ENCODE measurements at places on chromosomes 2 and 18.
A peak's percentile ranks its signal among the peaks of the same experiment; 100 is the strongest.

DNA sequence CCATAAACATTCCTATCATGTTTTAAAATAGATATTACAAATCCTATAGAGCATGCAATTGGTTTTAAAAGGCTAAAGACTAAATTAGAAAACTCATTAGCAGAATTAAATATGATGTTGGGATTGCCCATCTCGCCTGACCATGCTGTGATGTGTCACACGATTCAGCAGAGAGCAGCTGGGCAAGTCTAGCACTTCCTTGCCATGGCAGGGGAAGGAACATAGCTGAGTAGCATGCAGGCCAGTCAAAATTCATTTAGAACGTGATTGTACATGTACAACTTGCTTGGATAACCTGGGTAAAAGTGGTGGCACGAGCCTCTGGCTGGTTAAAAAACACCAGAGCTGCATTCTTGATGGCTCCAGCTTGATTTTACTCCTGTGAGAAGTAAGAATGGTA, 81.3 kb downstream of the SCN3A start:
- DNase-seq: no peak

DNA sequence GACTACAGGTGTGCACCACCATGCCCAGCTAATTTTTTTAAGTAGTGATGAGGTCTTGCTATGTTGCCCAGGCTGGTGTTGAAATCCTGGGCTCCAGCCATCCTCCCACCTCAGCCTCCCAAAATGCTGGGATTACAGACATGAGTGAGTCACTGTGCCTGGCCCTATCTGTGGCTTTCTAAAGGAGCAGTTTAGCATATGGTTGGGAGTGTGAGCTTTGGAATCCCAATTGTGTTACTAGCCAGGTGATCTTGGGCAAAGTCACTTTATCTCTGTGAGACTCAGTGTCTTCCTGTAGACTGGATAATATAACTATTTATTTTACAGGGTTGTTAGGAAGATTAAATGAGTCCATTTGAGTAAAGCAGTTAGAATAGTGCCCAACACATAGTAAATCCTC, 19.8 kb upstream of the SMAD4 start:
- no peak for DNase-seq

GRCh38 chr18:59767732-59768131, 70.5 kb upstream of the CCBE1 start:
- DNase-seq: peak; percentile 45

GRCh38 chr2:43289331-43289730, 62.9 kb upstream of the ZFP36L2 start:
- no peak for DNase-seq

GRCh38 chr2:106038601-106039375, 155.3 kb downstream of the UXS1 start:
- no peak for DNase-seq

DNA sequence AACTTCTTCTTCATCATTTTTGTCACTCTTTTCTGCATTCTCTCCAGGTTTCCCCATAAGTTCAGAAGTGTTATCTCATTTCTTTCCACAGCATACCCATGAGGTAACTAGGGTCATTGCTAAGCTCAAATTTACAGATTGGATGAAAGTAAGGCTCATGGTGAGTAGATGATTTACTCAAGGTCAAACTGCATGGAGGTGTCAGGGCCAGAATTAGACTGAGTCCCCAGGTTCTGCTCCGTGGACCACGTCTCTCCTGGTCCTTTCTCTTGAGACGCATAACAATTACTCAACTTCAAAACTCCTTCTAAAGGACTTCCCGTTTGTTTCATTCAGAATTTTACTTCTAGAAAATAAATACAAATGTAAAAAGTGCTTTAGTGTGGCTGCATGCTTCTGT, 43.4 kb downstream of the SMIM21 start:
- DNase-seq: no peak

GRCh38 chr2:163757814-163758213, 22.0 kb upstream of the FIGN start:
- no peak for DNase-seq

- DNase-seq: no peak
Measured at GRCh38 chr2:20599001-20599600, 51.8 kb downstream of the HS1BP3 start.

DNA sequence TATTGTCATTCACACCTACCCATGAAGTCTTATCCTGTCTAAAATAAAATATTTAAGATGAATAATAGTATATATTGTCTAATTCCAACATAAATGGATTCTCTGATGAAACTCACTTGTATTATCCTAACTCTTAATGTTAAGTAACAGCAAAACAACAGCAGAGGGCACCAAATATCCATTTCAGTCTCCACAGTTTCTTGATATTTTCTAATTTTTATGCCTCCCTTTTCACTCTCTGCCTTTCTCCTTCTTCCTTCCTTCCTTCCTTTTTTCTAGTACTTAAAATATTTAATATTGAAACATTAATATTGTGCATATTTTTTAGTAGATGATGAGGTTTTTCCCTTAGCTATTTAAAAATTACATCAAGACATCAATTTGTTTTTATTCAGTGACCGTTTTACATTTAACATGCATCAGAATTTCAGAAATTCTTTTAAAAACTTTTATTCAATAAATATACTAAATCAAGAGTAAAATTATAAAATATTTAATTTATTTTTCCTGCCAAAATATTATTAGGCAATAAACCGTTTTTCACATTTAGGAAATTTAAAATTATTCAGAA, 97.6 kb downstream of the WDR7 start:
- DNase-seq: peak; percentile 32

GRCh38 chr2:85323351-85323987, 4.3 kb downstream of the TGOLN2 start:
- DNase-seq: no peak

- no peak for DNase-seq
Measured at GRCh38 chr2:201668402-201668910, 25.2 kb upstream of the TMEM237 start.

GRCh38 chr2:218193701-218194100, 23.3 kb upstream of the ARPC2 start:
- DNase-seq: no peak

GRCh38 chr2:12045864-12046291, 299.4 kb downstream of the LPIN1 start:
- DNase-seq: no peak

DNA sequence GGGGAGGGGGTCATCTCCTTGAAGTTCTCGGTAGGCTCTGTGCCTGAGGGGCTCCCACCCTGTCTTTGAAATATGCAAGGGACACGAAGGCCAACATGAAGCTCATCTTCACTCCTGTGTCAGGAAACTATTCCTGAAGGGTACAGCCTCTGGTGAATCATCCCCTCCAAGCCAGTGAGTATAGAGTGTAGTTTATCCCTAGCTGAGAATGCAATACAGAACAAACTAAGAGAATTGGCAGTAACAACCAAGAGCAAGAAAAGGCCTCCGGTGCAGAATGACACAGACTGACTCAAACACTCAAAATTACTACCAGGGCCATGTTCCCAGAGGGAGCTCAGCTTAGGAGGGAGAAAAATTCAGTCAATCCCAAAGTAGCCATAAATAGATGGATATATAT, 413.3 kb downstream of the BCL11A start:
- peak; percentile 61 for DNase-seq

GRCh38 chr2:42810121-42810970, 18.0 kb upstream of the HAAO start:
- peak; percentile 97 for DNase-seq

- DNase-seq: no peak
Measured at GRCh38 chr18:45083226-45083855, 402.7 kb downstream of the SETBP1 start.

DNA sequence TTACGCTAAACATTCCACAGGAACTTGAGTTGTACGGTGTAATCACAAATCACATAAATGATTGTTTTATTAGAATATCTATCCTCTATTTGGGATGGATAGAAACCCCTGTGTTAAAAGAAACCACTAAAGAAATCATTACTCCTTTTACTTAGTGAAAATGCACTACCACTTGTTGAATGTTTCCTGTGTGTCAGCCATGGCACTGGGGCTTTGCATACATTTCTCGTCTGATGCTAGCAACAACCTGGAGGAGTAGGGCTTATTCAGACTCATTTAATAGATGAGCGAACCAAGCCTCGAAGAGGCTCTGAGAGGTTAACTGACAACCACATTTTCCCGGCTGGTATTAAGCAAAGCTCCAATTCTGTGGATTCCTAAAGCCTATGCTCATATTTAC, 60.5 kb upstream of the PELI1 start:
- DNase-seq: peak; percentile 14

DNA sequence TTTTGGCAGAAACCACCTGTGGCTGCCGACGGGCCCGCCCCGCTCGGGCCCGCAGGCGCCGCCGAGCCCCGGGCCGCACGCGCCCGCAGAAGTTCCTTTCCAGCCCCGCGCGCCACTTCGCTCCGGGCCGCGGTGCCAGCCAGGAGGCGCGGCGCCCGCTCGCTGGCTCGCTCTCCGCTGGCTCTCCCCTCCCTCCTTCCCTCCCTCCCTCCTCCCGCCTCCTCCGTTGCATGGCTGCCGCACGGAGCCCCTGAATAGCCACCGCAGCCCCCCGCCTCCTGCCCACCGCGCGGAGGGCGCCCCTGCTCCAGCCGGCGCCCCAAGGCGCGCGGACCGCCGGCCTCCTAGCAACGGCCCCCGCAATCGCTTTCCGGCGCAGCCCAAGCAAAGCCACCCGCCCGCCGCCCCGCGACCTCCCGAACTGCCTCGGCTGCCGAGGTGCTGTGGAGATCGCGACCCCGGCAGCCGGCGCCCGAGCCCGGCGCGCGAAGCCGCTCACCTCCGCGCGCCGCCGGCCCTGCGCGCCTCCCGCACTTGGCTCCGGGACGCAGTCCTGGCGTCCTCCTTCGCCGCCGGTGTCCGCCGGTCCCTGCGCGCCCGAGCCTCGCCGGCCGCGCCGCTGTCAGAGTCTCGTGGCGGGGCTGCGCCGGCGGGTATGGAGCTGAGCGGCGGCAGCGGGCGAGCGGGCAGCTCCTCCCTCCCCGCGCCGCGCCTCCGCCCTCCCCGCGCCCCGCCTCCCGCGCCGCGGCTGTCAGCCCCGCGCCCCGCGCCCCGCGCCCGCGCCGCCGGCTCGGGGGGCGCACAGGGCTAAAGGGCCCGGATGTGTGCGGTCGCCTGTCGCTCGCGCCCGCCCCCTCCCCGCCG, at the start of gene ZBTB7C:
ZBTB7C (minus strand) TSS at position 657 of the 864 bp plus-strand sequence.
- DNase-seq: no peak

- DNase-seq: no peak
Measured at GRCh38 chr2:120740765-120741524, 5.3 kb downstream of the GLI2 start.

GRCh38 chr2:151275291-151275690, 13.6 kb upstream of the RBM43 start:
- DNase-seq: no peak

GRCh38 chr2:156340804-156341451, 8.4 kb upstream of the NR4A2 start:
- DNase-seq: no peak

GRCh38 chr18:57135699-57136098, 11.2 kb upstream of the BOD1L2 start:
- no peak for DNase-seq

DNA sequence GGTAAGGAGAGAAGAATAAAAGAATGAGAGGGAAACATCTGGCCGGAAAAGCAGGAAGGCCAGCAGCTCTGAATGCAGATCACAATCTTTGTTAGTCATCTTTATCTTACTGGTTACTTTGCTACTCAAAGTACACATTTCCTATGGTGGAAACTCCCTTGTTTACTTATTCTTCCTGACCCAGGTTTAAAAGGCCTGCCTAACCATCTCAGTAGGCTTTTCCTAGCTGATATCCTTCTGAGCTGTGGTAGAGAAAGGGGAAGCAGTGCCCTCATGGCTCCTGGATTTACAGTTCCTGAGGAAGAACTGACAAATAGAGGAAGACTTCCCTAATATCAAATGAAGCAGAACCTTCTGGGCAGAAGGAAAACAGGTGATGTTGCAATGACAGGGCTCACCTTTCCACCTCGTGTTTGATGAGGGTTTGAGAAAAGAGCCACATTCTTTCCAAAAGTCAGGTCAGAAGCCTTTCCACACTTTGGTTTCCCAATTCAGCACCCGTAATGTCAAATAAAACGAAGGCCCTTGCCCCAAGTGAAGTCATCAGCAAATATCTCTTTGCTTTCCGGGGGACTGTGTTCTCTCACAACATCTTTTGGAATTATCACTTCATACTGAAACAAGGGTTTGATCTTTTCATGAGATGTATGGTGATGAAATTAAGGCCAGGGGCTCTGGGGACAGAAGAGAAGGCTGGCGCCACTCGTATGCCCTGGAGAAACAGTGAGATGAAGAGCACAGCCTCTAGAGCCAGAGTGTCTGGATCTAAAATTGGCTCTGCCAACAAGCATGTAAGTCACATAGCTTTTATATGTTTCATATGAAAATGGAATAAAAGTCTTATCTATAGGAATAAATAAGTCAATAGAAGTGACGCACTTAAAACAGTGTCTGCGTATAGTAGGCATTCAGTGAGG, 26.7 kb upstream of the APOB start:
- no peak for DNase-seq

GRCh38 chr2:73088211-73088610, 16.7 kb upstream of the SFXN5 start:
- DNase-seq: no peak

- no peak for DNase-seq
Measured at GRCh38 chr2:75555701-75556100, 5.0 kb downstream of the EVA1A start.

- DNase-seq: no peak
Measured at GRCh38 chr2:86045541-86045940, 60.1 kb downstream of the POLR1A start.

- DNase-seq: no peak
Measured at GRCh38 chr2:145034511-145034910, 514.6 kb upstream of the ZEB2 start.

DNA sequence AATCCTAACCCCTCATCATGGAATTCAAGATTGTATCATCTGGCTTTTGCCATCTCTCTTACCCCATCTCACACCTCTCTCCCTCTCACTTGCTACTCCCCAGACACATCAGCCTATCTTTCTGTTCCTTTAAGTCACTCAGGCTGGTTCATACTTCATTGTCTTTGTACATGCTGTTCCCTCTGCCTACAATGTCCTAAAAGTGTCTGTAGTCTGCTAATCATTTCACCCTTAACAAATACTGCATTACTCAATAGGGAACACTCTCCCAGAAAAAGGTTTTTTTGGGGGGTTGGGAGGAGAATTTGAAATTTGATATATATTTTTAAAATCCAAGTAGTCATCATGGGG, 146.2 kb upstream of the KLF7 start:
- DNase-seq: no peak

DNA sequence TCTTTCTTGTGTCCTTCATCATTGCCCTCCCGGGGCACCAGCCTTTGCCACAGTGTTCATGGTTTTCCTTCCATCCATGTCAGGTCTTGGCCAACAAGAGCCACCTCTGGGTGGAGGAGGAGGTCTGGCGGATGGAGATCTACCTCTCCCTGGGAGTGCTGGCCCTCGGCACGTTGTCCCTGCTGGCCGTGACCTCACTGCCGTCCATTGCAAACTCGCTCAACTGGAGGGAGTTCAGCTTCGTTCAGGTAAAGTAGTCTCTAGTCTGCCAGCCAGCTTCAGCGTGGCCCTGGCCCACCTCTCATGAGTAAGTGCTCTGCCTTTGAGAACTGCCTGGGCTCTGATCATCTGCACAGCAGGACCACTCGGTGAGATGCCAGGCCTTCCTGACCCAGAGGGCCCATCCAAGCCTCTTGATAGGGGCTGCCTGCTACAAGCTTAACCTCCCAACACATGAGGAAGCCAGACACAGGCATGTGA, 31.0 kb downstream of the STEAP3 start:
- no peak for DNase-seq

GRCh38 chr2:70793450-70793849, 3.0 kb upstream of the FIGLA start:
- DNase-seq: no peak

- DNase-seq: no peak
Measured at GRCh38 chr2:239938651-239939486, 86.3 kb downstream of the NDUFA10 start.

GRCh38 chr2:51413726-51414125, 381.8 kb upstream of the NRXN1 start:
- DNase-seq: peak; percentile 1
